ENCODE measurements at places on chromosomes 5 and 9.
A peak's percentile ranks its signal among the peaks of the same experiment; 100 is the strongest.

DNA sequence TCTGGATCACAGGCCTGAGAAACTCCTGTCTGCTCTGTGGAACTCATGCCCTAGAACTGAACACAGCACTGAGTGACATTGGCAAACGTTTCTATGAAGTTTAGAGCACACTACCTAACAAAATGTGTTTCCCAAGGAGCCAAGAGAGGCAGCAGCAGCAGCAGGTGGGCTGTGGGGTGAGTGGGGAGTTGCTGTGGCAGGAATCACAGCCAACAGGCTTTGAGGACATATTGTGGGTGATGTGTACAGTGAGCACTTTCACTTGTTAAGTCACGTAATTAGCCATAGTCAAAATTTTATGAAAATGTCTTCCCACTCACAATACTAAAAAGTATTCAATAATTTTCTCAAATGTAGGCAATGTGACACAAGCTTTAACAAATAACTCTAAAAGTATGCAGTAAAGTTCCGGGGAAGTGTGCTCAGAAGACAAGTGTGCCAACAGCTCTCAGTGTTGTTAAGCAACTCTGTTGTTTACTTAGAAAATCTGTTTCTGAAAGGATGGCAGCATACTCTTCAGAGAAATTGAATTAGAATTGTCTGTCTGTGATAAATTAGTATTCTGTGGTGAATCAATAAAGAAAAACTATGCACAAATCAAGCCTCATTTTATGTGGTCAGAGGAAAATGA, 482.1 kb downstream of the SEMA5A start:
- DNase-seq = no peak

GRCh38 chr5:178334861-178335260, 102.3 kb upstream of the PHYKPL start:
- no peak for DNase-seq

- DNase-seq = no peak
Measured at GRCh38 chr5:44334622-44335021, 54.6 kb downstream of the FGF10 start.

- DNase-seq = no peak
Measured at GRCh38 chr9:75039009-75039408, 10.9 kb upstream of the CARNMT1 start.

- DNase-seq = no peak
Measured at GRCh38 chr9:27150746-27151406, 41.9 kb downstream of the TEK start.

- no peak for DNase-seq
Measured at GRCh38 chr5:80864109-80864508, 96.1 kb upstream of the RASGRF2 start.

DNA sequence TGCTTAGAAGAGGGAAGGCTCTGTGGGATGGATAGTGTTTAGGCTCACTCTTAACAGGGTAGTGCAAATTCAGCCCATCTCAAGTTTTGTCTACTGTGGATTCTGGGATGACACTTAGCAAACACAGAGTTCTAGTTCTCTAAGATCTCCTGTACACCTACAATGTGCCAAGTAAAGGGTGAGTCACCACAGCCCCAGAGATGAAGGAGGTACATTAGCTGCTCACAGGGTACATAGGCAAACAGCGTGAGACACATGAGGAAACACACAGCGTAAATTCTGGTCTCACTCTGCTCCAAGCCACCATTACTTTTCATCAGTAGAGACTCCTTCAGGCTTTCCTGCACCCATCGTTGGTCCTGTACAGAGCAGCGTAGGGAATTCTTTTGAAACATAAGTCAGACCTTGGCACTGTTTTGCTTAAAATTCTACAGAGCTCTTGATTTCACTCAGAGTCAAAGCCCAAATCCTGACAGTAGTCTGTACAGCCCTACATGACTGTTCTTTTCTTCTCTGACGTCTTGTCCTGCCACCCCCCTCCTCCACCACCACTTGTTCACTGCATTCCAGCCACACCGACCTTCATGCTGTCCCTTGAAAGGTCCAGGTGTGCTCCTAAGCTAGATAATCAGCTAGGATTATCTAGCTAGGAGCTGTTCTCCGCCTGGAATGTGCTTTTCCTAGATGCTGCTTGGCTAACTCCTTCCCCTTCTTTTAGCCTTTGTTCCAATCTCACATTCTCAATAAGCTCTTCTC, 8.7 kb downstream of the ASTN2 start:
- DNase-seq = no peak

- DNase-seq = no peak
Measured at GRCh38 chr5:56631719-56632118, 183.6 kb upstream of the MAP3K1 start.

- no peak for DNase-seq
Measured at GRCh38 chr5:157924931-157925729, 66.2 kb upstream of the CLINT1 start.

- DNase-seq = no peak
Measured at GRCh38 chr5:128274441-128274840, 190.9 kb downstream of the SLC12A2 start.

DNA sequence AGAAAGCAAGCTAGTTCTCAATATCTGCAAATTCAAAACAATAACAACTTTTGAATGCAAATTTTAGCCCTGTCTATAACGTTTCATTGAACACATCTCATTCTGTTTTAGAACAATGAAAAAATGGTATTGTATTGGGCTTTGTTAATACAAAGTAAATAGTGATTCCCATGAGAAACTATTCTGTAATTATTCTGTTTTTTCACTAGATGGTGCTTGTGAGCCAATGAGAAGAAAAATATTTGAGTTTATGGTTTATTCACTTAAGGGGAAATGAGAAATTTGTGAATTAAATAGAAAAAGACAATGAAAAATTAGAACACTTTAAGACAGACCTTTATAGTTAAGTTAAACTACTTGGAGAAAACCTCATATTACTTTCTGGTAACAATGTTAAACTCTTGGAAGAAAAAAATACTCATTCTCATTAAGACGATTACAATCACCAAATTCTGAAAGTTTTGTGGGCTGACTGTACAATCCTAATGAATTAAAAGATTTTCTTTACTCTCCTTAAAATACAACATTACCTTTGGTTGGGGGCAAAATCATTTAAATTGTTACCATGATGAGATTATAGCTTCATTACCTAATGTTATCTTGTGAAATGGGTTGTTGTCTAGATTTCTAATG, 127.0 kb downstream of the NNT start:
- no peak for DNase-seq

DNA sequence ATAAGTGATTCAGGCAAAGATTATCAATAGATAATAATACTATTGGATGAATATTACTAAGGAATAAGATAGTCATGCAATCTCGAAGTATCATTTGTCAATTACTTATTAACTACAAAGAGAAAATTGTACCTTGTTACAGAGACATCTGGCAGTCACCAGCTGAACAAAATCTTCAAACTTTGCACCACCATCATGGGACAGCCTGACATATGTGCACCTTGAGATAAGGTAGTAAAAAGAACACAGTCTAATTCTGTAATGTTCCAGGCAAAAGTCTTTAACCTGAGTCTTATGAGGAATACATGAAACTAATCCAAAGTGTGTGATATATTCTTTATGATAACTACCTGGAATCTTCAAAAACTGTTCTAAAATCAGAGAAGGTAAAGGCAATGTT, 423.0 kb upstream of the ZNF608 start:
- DNase-seq = no peak

DNA sequence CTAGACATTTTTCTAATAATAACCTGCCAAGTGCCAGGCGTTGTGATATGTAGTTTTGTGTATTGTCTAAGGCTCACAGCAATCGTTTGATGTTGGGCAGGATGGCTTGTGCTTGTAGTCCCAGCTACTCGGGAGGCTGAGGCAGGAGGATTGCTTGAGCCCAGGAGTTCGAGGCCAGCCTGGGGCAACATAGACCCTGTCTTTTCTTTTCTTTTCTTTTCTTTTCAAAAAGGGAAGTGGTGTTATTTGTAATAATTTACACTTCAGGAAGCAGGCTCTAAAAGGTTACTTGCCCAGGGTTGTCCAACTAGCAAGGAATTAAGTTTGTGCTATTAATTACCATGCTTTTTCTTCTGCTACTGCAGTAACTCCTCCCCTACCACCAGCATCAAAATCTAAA, 3.2 kb downstream of the ZNF131 start:
- DNase-seq = no peak

GRCh38 chr5:115542651-115543364, 1.8 kb downstream of the FEM1C start:
- DNase-seq = no peak

GRCh38 chr9:127457191-127457878, 6.0 kb downstream of the LRSAM1 start:
- DNase-seq = no peak

DNA sequence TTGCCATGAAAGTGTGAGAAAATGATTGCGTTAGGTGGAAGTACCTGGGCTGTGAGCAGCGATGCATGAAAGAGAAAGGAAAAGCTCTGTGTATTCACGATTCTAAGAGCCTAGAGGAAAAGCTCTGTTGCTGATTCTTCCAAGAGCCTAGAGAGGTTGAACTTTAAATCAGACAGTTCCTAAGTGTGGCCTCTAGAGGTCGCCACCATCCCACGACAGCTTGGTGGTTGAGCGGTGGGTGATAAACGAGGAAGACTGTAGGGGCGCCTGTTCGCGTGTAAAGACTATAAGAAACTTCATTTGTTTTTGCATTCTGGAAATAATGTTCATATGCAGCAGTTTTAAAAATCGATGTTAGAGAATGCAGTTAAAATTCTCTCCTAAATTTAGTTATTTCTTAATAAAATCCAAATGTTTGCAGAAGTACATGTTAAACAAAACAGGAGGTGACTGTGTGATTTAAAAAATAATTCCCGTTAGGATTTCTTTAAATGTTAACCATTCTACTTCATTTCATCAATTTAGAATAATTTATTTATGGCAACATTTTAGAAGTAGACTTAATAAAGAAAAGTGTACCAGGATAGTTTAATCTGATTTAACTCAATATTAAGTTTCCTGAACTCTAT, 107.7 kb downstream of the TENT4A start:
- DNase-seq = peak; percentile 33

- no peak for DNase-seq
Measured at GRCh38 chr5:53871775-53872174, 311.3 kb downstream of the NDUFS4 start.

DNA sequence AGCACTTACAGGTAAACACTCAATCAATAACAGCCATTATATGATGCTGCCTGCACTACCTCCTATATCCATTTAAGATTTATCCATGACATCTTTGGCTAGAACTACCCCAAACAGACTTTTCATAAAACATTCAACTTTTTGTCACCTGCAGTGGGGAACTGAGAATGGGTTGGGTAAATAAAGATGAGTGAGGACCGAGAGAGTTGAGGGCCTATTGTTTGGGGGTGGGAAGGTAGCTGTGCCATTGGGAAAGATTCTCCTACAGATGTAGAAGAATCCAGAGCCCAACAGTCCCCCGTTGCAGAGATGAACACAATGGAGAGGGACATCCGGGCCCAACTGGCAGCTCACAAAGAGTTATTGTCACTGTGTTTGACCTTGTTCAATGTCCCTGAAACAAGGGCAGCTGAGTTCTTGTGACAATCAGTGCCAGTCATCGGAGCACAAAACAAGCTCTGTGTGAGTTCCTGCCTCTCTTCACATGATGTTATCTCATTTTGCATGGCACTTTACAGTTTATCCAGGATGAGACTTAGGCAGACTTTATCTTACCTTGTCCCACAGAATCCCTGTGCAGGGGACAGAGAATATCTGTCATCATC, 11.5 kb upstream of the SLC31A2 start:
- no peak for DNase-seq

DNA sequence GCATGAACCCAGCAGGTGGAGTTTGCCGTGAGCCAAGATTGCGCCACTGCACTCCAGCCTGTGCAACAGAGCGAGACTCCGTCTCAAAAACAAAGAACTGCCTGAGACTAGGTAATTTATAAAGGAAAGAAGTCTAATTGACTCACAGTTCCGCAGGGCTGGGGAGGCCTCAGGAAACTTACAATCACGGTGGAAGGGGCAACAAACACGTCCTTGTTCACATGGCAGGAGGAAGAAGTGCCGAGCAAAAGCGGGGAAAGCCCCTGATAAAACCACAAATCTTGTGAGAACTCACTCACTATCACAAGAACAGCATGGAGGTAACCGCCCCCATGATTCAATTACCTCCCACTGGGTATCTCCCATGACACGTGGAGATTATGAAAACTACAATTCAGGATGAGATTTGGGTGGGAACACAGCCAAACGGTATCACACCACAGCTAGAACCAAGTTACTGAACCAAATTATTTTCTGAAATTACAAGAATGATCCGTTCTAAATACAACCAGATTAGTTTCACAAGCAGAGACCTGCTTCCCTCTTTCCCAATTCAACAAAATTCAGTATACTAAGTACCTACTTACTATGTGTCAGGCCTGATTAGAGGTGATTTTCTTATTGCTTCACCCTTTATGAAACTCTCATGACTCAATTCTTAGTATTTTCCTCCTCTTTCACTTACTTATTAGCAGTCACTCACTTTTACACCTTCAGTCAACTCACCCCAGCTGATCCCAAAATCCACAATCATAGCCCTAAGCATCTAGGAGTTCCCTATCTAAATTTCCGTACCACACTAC, 8.4 kb downstream of the UBTD2 start:
- no peak for DNase-seq

DNA sequence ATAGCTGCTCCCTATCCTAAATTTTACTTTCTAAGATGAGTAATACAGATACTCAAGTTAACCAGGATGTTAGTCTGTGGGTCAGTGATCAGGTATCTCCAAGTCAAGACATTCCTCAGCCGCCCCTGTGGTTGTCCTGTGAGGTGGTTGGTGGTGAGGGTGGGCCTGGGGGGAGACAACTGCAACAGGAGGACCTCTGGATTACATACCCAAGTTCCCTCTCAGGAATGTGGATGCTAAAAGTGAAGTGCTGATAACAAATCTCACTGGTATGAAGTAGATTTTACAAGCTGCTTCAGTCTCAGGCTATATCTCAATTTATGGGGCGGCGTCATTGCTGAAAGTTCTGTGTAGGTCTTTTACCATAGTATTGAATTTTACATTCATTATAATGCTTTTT, 38.3 kb downstream of the SLC1A3 start:
- no peak for DNase-seq

DNA sequence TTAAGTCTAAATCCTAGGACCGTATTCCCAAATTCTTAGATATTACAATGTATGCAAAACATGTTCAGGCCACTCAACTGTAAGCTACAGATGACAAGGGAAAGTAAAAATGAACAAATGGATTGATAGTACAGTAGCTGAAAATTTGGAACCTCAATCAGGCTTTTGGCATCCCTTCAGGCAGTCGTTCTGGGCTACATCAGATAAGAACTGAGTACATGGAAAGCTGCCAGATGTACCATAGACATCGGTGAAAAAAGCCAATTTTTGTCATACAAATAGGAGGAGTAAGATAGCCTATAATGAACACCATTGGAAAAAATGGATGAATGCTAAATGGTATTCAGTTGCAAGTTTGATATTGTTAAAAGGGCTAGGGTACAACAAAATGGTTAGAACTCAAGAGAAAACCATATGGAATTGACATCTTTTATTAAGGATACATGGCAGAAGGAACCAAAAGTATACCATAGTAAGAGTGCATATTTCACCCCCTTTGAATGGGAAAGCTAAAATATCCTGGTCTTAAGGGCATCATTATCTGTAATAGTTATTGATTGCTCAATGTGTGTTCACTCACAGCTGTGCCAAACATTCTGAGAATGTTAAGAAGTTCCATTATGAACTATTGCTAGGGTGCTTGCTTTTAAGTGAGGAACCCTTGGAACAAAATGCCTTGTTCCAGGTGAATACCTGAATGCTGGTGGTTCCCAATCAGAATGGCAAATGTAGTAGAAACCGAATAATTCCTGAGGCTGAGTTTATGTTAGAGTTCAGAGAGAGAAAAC, 86.4 kb downstream of the NR3C1 start:
- DNase-seq = no peak

Data from iPS DF 19.7 (cell line).